ENCODE measurements at places on chromosomes 2 and 18.

DNA sequence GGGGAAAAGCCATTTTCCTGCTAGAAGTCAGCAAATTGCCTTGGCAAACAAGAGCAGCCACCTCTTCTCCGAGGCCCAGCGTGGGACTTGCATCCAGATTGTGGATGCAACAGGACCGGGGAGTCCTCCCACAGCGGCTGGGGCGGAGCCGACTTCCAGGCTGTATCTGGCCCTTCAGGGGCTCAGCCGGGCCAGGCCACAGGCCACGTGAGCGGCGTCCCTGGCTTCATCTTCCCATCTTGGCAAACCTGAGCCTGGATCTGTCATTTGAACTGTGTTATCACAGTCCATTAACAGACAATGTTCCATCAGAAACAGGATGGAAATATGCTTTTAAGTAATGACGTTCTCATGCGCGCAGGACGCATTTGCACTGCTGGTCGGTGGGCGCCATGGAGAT is 483.5 kb upstream of the SALL3 start:
- DNase-seq: no peak

- DNase-seq: no peak
Measured at GRCh38 chr2:43183743-43184142, 42.7 kb downstream of the ZFP36L2 start.

GRCh38 chr2:237977380-237977779 is 10.6 kb downstream of the UBE2F start:
- no peak for DNase-seq

DNA sequence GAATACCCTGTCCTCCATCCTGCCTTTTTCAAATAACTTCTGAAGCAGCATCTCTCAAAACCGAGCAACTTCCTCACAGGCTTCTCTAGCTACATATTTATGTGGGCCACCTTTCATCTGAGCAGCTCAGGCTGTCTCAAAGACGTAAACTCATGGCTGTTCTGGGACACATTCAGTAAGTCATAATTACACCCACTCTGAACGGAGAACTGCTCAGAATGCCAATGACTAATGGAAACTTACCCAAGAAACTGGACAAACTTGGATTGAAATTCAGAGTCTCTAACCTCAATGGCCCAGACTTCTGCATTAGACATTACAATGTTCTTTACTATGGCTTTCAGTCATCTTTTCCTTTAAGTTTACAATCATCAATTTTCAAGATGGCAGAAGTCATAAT is 145.2 kb downstream of the RAD51AP2 start:
- peak; percentile 56 for DNase-seq

GRCh38 chr18:64409511-64409910 is 260.6 kb upstream of the LINC00305 start:
- peak; percentile 30 for DNase-seq

GRCh38 chr2:7915302-7916091 is 766.4 kb upstream of the ID2 start:
- peak; percentile 44 for DNase-seq

GRCh38 chr2:20235655-20236305 is 10.8 kb upstream of the SDC1 start:
- no peak for DNase-seq

- DNase-seq: no peak
Measured at GRCh38 chr2:27823569-27823968, 52.0 kb downstream of the MRPL33 start.

DNA sequence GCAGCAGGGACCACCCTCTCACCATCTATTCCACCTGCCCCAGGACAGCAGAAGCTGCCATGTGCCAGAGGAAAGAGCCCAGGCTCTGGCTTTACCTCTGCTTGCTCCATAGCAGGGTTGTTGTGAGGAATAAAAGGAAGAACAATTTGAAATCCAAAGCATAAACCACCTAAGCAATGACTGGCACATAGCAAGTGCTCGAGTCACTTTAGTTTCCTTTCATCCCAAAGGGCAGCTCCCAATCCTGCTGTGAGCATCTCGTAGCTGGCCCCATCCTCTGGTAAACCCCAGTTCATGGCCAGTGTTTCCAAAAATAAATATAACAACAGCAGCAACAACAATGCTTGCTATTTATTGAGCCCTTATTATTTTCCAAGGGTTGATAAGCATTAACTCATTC is 923.5 kb downstream of the EPHA4 start:
- DNase-seq: no peak

GRCh38 chr2:169966454-169966853 is 139.2 kb downstream of the UBR3 start:
- no peak for DNase-seq

DNA sequence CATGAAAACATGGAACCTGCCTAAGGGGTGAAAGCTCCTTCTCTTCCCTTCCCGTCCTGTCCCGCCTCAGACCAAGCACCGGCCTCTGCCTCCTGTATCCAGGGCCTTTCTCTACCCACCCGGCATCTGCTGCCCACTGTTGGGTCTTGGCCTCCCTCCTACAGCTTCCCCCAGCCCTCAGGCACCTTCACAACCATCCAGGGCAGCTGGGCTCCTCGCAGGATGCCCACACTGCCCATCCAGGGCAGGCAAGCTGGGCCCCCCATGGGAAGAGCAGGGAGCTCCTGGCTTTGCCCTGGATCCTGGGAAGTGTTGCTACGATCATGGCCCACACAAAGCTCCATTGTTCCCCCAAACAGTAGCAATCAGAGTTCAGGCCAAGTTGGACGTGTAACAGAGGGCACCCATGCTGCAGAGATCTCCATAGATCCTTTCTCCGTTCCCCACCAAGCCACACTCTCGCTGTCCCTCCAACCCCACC is 206.6 kb downstream of the NDUFA10 start:
- no peak for DNase-seq

DNA sequence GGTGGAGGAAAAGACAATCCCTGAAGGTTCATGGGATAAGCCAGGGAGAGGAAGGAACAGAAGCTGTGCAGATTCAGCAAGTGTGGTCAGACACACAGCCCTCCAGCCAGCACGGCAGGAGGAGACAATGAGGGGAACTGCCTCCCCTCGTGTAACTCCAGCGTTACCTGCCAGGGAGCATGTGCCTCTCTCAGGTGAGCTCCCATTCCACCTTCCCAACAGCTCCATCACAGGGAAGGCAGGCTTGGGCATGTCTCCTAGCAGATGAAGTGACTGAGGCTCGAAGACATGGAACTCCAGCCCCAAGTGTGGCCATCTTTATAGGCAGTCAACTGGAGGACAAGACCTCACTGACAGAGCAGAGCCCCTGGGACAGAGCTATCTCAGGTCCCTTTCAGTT is 47.4 kb downstream of the ZBTB7C start:
- DNase-seq: no peak

DNA sequence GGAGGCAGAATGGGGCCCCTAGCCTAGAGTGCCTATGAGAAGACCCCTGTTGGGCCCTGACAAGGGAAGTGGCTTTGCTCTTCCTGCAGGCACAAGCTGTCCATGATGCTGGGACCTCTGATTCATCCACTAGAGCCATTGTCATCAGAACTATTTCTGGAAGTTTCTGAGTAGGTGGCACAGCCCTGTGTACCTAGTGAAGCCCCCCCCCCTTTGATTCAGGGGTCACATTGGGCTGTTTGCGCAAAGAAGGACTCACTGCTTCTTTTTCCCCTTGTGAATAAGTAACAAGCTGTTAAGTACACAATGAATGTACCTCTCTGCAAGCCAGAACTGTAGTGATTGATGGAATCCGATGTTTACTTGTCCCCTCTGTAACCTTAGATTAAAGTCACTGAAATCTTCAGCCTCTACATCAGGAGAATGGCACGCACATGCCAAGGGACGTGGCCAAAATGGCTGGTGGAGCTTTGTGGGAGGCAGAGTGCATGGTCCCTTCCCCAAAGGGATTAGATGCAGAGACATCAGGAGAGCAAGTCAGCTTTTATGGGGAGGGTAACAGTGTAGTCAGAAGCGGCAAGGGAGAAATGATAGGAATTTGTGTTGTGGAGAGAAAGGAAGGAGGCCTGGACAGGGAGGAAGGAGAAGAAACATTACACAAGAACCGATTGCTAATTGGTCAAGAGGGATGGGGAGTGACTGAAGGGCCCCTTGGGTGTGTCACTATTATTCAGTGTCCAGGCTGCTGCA is 267.6 kb upstream of the RAB12 start:
- DNase-seq: peak; percentile 83

DNA sequence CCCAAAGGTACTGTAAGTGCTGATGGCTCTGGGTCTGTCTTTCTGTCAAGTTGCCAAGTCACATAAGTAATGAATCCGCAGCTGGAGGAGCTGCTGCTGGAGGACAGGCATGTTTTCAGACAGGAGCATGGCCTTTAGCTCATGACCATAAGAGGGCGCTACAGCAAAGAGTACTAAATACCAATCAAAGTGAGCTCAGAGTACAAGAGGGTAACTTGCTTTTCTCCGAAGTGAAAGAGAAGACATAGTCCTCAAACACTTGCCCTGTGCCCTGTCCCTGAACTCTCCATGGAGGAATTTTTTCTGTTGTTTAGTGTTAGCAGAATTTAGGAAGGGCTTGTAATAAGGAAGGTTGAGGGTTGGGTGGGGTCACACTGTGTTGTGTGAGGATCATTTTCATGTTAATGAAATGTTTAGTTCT is 58.0 kb upstream of the EML6 start:
- peak; percentile 45 for DNase-seq

- no peak for DNase-seq
Measured at GRCh38 chr2:68978098-68978497, 3.7 kb downstream of the GKN1 start.

GRCh38 chr2:26011990-26012856 is 21.7 kb upstream of the RAB10 start:
- no peak for DNase-seq

DNA sequence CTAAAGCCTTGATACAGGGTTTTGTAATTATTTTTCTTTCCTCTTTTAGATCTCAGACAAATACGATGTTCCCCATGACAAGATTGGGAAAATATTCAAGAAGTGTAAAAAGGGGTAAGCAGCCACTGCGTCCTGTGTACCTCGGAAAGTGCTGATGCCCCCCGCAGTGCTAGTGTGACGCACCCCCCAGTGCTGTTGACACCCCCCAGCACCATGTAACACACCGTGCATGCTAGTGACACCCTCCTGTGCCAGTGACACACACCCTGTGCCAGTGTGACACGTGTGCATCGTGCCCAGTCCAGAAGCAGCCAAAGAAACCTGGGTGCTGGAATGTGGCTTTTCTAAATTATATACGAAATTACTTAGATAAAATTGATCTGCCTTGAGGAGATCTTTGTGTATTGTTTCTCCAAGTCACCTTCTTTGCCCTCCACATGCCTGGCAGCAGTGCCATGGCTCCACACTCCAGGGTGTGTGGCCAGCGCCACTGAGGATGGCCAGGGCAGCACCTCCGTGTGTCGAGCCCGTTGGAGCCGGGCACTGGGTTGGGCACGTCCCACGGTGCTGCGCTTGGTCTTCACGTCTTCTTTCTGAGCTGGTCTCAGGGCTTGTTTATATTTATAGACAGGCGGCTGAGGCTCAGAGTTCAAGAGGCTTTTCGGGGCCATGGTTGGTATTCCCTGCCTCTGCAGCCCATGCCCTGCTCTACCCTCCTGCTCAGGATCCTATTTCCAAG is 44.3 kb upstream of the KLF11 start:
- DNase-seq: no peak

- DNase-seq: no peak
Measured at GRCh38 chr2:113203217-113203530, 29.4 kb downstream of the PSD4 start.

GRCh38 chr2:31534636-31535035 is 46.1 kb downstream of the SRD5A2 start:
- DNase-seq: no peak

GRCh38 chr2:45494978-45495293 is 116.1 kb downstream of the SRBD1 start:
- DNase-seq: no peak

- no peak for DNase-seq
Measured at GRCh38 chr2:25241452-25241851, 73.1 kb upstream of the POMC start.

- DNase-seq: no peak
Measured at GRCh38 chr2:202184557-202184956, 53.8 kb downstream of the SUMO1 start.

DNA sequence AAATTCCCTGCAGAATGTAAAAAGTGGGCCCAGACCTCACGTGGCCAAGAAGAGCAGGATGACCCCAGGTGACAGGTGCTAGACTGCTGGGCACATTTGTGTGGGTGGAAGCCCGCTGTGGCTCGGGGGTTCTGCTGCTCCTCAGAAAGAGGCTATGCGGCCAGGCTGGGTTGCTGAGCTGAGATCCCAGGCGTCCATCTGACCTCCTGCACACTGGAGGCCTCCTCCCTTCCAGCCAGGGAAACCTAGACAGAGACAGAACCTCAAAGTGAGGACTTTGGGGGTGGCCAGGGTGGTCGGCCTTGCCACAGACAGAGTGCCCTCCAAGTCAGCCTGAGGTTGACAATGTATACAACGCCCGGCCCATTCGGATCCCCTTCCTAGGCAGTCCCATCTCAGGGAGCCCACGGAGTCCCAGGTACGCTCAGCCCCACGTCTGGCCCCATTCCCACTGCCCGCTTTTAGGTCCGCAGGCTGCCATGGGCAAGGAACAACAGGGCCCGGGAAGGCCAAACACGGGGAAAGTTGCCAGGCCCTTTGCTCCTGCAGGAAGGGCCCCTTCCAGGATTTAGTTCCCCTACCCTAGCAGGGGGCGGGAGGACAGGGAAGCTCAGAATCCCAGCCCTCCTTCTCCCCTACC is 75.6 kb downstream of the KIAA2012 start:
- no peak for DNase-seq

DNA sequence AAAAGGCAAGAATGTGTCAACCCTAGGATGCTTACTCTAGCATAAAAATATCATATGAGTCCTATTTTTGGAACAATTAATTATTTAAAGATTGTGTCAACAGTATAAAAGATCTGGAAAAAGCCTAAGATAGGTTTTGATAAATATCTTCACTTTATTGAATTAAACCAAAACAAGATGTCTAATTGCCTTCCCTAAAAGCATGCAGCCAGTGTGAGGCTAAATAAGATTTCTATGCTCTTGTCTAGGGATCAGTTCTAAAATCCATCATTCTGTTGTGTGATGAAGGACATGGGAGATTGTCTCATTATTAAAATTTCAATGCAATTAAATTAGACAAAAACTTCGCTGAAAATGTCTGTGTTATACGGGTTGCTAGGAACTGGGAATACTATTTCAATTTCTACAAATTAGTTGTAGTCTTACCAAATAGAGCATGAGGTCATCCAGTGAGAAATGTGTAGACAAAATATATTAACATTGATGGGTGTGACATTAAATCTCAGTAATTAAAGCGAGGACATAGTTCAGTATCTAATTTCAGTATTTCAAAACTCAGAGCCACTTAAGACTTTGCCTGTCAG is 535.6 kb upstream of the FSIP2 start:
- DNase-seq: no peak

DNA sequence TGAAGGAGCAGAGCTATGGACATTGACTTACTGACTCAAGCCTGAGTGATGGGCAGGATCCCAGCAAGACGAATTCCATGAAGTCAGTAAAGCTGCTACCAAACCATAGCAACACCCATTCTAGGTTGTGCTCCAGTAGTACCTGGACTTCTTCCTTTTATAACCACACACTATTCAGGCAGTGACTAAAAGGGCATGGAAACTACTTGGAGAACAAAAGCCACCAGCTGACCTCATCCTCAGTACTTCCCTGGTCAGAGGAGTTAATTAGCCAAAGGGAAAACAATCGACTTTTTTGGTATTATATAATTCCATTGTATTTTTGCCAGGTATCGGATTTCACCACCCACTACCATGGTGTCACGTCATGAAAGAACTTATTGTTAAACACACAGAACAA is 237.1 kb downstream of the TTC32 start:
- no peak for DNase-seq

- no peak for DNase-seq
Measured at GRCh38 chr18:55696811-55697210, 108.8 kb upstream of the TCF4 start.

GRCh38 chr2:101610750-101611315 is 86.7 kb upstream of the MAP4K4 start:
- DNase-seq: no peak

- DNase-seq: no peak
Measured at GRCh38 chr2:209525331-209525730, 101.5 kb downstream of the MAP2 start.

All from fibroblast of skin of right quadriceps (primary cell).